ENCODE measurements at places on chromosomes 16 and 17.
A peak's percentile ranks its signal among the peaks of the same experiment; 100 is the strongest.

DNA sequence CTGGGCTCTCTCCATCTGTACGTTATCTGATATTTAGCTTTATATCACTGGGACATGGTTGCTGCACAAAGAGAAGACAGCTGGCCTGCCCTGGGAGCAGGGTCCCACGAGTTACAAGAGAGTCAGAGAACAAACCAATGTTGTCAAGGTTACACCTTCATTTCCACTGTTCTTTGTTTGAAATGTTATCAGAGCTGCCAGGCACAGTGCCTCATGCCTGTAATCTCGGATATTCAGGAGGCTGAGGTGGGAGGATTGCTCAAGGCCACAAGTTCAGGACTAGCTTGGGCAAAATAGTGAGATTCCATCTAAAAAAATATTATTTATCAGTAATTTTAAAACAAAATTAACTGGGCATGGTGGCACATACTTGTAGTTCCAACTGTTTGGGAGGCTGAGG lies 34.6 kb downstream of the ATP6V0A1 start:
- DNase-seq, result no peak

GRCh38 chr17:42275527-42276358 lies 448 bp downstream of the STAT5B start:
- no peak for DNase-seq

DNA sequence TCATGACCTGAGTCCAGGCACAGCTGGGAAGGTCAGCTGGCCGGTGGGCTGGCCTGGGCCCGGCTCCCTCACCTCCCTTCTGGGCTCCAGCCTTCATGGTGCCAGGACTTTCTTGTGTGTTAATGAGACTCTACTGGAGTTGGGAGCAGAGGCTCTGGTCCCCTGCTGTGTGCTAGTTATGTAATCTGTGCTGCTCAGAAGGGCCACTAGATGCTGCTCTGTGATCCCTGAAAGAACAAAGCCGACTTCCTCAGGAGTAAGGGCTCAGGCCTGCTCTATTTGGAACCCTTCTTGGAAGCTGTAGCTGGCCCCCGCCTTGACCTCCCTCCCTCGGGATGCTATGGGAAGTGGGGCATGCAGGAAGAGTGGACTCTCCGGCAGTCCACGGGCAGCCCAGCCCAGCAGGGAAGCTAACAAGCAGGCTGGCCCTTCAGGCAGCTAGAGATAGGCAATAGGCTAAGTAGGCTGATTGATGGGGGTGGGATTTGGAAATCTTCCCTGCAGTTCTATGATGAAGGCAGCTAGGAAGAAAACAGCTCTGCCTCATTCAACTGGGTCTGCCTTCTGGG lies 3.3 kb upstream of the CDK5R1 start:
- DNase-seq, result no peak

DNA sequence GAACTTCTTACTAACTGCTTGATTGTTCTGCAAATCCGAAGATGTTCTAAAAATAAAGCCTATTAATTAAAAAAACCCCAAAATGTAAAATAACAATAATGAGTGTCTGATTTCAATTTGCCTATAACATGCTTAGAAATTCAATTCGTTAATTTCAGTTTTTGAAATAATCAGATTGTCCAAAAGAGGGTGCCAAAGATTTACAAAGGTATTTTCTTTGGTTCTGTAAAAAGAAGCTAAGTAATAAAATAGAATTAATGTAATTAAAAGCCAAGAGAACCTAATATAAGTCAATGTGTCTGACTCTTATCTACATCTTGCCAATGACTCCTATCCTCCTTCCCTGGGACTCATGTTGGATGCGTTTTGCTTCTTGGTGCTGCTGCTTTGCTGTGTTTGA lies 75.0 kb upstream of the CPHXL start:
- DNase-seq, result no peak

DNA sequence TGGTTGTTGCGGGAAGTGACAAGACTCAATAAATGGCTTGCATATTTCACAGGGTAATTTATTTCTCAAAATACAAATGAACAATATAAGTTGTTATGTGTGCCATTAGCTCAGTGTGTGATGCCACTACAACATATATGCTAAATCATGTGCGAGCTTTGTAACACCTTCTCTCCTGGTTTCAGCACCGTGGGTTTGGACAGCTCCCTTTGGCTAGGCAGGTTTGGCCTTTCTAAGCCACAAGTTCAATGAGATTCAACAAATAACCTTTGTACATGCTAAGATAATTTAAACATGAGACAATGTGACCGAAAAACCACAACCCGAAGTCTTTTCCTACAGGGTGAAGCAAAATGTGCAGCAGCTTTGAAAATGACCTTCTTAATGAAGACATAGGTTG lies 563.9 kb downstream of the TMEM114 start:
- no peak for DNase-seq

GRCh38 chr16:66130296-66130905 lies 236.1 kb upstream of the CDH5 start:
- DNase-seq, result no peak

DNA sequence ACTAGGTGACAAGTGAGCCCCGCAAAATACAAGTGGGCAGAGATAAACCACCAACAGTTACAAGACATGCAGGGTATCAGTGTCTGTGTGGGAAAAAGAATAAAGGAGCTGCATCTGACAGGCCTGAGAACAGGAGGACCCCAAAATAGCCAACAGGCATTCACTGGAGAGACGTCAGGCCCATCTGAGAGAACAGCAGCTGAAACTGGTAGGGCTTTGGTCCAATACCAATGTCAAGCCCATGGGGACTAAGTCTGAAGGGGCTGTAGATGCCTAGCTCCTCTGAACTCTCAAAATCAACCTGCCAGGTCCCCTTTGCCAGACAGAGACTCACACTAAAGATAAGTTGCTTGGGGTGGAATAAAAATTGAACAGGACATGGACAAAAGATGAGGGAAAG lies 30.5 kb upstream of the TANC2 start:
- no peak for DNase-seq

DNA sequence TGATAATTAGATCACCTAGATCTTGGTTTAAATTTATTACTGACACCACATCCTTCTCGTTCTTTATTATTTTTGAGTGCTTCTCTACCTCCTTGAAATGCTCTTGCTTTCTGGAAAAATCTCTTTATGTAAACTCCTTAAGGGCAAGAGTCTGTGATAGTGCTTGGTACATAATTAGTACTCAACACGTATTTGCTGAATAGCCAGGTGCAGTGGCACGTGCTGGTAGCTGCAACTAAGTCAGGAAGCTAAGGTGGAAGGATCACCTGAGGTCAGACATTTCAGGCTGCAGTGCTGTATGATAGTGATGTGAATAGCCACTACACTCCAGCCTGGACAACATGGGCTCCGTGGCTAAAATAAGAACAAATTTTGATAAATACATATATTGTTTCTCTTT lies 63.0 kb downstream of the PPM1E start:
- no peak for DNase-seq

GRCh38 chr16:66622863-66623262 lies 18.4 kb downstream of the CMTM3 start:
- DNase-seq, result no peak

- DNase-seq, result no peak
These were observed 45.7 kb downstream of the B9D1 start for GRCh38 chr17:19316761-19317358.

DNA sequence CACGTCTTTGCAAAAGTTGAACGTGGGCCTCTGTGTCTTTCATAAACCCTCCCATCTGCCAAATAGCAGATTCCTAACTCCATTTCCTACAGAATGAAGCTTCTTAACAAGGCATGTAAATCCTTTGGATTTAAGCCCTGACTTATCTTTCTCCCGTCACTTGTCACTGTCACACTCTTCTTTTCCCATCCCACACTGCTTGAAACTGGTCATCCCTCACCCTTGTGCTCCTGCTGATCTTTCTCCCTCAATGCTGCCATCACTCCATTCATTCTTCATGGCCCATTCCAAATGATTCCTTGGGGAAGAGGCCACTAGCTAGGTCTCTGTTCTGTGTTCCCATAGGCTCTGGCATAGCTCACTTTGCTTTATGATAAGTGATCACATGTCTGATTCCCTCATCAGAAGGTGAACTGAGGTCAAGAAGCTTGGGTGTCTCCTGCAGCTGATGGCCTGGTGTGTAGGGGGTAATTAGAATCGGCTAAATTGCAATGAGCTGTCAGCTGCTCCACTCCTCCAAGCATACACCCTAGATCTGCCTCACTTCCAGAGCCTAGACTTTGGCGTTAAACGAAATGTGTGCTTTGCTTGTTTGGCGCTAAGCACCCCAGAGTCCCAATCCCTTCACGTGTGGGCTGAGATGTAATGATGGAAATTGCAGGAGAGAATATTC lies 61.7 kb downstream of the PECAM1 start:
- no peak for DNase-seq

DNA sequence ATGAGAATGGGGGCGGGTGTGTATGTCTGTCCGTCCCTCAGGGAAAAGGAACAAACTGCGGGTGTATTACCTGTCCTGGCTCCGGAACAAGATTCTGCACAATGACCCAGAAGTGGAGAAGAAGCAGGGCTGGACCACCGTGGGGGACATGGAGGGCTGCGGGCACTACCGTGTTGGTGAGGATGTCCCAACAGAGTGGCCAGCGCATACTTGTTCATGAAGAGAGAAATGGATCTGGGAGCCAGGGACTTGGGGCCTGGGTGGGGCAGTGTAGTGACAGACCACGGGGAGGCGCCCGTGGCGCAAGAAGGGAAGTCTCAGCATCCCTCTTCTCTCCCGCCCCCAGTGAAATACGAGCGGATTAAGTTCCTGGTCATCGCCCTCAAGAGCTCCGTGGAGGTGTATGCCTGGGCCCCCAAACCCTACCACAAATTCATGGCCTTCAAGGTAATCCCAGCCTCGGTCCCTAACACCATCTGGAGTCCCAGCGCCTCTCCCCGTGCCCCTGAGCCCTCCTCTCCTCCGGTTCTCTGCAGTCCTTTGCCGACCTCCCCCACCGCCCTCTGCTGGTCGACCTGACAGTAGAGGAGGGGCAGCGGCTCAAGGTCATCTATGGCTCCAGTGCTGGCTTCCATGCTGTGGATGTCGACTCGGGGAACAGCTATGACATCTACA lies 3.5 kb upstream of the C17orf107 start:
- DNase-seq, result no peak

- no peak for DNase-seq
These were observed 3.5 kb upstream of the ARMC5 start for GRCh38 chr16:31455601-31456314.

DNA sequence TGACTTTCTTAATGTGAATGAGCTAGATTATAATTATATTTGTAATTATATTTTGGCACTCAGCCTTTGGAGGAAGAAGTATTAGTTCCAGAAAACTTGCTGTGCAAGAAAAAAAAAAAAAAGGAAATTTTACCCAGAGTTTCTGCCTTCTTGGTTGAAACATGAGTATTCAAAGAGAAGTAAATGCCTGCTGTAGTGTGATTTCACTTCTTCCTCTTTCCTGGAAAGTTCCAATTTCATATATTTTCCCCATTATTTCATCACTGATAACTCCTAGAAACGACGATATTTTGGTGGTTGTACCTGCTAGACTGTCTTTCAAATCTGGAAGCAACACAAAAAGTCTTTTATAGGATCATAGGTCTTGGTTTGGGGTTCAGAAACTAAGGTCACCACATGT lies 20.4 kb upstream of the MPHOSPH6 start:
- DNase-seq, result no peak

GRCh38 chr16:86575754-86576557 lies 2.4 kb upstream of the FOXL1 start:
- DNase-seq, result peak; percentile 88

DNA sequence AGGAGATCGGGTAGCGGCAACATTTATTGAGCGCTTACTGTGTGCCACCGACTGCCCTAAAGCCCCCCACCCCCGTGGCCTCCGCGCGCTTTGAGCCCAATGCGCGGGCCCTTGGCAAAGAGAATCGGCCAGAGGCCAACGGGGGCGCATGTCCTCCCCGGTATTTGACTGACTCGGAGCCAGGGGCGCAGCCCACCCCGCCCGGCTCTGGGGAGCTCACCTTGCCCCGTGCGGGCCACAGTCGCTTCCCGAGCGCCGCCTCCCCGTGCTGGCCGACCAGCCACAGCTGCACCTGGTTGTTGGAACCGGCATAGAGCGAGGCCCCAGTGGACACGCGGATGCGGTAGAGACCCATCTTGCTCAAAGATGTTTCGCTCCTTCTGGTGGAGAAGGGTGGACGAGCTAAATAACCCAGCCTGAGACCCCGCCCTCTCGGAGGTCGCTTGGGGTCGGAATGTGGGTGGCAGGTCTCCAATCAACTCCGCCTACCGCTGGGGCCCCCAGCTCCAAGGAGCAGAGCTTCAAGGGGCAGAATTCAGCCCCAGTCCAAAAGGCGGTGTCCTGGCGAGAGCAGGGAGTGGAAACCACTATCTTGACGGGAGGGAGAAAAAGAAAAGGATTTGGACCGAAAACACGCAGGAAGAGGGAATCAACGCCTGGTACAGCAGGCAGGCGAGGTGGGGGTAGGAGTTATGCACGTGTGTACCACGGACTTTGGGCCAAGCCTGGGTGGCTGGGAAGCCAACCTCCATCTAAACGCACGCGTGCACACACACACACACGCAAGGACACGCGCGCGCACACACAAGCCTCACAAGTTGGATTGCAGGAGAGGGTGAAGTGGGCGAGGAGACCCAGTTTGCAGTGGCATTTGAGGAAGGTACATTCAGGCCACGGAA lies at the start of gene ALOX15:
Gene ALOX15, minus strand, starts transcription at position 382 of the 899 bp plus-strand sequence. Its CDS starts 27 bp downstream, at position 355.
- DNase-seq, result no peak

GRCh38 chr17:70498631-70499030 lies 329.3 kb downstream of the KCNJ2 start:
- no peak for DNase-seq

DNA sequence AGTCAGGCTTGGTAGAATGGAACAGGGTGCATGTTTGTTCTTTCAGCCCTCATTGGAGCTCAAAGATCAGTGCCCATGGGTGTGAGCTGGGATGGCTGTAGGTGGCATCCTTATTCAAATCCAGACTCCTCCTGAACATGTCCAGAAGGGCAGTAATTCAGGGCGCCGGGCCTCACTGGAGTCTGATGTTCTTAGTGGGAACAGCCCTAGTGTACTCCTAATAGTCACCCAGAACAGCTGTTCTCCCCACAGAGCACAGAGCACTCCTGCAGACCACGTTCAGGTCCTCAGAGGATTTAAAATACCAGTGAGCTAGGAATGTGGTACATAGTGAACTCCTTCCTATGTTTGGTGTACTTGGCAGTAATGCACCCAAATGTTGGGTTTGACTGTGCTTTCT lies 96.2 kb downstream of the BANP start:
- no peak for DNase-seq

GRCh38 chr17:913207-913606 lies 66.4 kb downstream of the NXN start:
- no peak for DNase-seq

- DNase-seq, result no peak
These were observed 63.2 kb upstream of the TRAP1 start for GRCh38 chr16:3780570-3780969.

GRCh38 chr16:67137605-67138004 lies 13.2 kb downstream of the B3GNT9 start:
- no peak for DNase-seq
